GM13977 (cell line): ENCODE measurements at places on chromosomes 1 and 21.

- DNase-seq: peak; percentile 82
Measured at GRCh38 chr1:5915587-5916571, 76.3 kb downstream of the NPHP4 start.

- DNase-seq: no peak
Measured at GRCh38 chr1:231274119-231274825, 33.3 kb downstream of the GNPAT start.

- DNase-seq: no peak
Measured at GRCh38 chr1:210978974-210979354, 155.0 kb downstream of the KCNH1 start.

GRCh38 chr1:3093898-3094626 lies 25.1 kb downstream of the PRDM16 start:
- no peak for DNase-seq

DNA sequence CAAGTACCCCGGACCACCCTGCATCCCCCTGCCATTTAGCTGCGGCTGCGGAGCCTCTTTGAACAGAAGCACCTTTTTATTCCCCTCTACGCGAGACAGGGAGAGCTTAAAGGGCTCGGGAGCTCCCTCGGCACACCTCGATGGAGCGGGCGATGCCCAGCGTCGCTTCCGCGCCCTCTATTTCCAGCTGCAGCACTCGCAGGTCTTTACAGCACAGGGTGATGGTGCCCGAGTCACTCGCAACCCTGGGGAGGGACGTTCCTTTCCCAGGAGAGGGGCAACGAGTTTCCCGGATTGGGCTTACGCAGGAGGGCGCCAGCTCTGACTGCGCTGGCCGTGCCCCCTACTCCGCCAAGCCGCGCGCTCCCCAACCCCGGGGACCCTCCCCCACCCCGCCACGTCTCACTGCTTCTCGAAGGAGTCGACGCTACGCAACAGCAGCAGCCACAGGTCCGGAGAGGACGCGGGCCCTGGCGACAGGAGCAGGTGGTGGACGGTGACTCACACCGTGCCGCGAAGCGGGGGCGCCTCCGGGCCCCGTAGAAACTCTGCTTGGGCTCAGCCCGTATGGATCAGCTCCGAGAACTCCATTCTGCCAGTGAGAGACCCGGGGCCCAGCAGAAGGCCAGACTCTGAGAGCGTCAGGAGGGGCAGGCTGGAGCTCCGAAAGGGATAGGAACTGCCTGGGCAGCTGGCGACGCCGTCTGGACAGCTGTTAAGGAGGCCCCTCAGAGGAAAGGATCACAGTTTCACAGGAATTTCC lies 5.8 kb upstream of the FAM167B start:
- DNase-seq: peak; percentile 70

DNA sequence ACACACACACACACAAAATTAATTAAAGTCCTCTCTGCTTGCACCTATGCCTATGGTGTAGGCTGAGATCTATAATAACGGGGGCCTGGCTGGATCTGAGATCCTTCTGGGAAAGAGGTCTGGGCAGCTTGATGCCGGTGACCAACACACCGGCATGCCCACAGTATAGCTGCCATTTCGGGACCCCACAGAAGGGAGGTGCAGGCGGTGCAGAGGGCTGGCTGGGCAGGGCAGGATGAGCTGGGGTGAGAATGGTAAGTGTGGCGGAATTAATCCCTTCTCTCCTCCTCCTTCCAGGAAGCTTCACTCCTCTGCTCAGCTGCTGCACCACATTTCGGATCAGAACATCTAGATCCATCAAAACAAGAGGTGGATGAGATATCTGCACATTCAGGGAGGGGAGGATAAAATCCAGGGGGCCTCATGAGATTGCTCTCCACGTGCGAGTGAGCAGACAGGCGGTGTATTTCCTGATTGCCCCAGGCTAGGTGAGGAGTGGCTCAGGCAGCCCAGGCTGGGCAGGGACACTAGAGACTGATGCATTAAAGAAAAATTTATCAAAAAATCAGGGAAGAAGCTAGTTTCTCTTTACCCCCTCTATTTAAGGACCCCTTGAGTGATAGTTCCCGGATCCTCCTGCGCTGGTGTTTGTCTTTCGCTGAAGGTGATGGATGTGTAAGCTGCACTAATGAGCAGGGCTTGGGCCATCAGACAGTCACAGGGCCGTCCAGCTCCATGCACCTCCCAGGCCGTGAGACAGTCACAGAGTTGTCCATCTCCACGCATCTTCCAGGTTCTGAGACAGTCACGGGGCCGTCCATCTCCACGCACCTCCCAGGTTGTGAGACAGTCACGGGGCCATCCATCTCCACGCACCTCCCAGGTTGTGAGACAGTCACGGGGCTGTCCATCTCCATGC lies 449.9 kb downstream of the PTPRU start:
- DNase-seq: no peak

DNA sequence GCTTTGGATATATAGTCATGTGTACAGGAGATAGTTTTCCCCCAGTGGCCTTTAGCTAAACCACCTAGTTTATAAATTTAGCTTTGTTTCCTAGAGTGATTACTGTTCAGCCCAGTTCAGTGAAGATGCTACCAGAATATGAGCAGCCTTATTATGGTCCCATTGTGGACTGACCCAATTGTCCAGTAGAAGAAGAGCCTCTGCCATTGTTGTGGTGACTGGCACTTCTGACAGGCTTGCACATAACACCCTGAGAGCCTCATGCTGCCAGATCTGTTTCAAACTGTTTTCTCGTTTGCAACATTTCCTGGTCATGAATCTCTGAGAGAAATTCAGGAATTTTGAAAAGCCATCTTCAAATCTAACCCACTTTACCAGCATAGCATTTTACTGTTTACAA lies 20.6 kb downstream of the KPNA6 start:
- no peak for DNase-seq

DNA sequence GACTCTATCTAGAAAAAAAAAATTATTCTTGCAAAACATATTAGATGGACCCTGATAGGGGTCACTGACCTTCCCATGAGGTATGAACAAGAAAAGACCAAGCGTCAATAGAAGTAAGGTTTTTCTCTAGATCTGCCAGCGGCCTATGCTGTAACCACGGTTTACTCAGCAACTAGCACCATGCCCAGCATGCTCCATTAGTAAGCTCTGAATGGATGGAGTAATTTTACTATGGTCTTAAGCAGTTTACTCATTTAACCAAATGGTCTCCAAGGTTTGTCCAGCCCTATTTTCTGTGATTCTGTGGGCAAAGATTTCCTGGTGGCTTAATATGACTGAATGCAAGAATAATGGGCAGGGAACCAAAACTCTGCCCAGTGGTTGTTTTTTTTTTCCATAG lies 113.9 kb downstream of the ADSS2 start:
- DNase-seq: no peak

- DNase-seq: peak; percentile 53
Measured at GRCh38 chr1:77282187-77282865, 507 bp downstream of the AK5 start.

GRCh38 chr21:35503671-35504070 lies 454.6 kb upstream of the RUNX1 start:
- DNase-seq: no peak

GRCh38 chr1:221157026-221157761 lies 278.0 kb downstream of the HLX start:
- DNase-seq: peak; percentile 26

DNA sequence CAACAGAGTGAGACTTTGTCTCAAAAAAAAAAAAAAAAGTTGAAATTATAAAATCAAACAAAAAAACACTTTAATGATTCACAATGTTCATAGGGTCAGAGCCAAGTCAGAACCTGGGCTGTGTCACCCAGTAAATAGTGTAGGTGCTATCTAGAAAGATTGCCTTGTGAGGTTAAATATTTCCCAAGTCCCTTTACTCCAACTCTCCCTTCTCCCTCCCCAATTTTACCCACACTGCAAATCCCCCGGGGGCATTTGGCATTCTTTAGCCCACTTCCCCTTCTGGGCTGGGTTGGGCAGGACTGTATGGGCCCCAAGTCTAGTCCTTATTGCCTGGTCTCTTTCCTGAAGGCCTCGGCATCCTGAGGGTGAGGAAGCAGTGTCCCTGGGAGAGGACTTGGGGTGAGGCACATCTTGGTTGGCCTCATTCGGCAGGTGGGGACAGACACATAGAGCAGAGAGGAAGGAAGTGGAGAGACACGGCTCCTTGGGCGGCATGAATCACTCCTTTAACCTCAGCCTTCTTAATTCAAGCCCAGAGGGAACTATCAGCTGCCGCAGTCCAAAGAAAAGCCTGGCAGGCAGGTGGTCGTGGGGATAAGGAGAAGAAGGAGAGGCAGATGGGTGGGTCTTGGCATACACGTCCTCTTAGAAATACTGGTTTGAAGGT lies 8.2 kb downstream of the ADORA1 start:
- DNase-seq: no peak

- DNase-seq: no peak
Measured at GRCh38 chr1:222373831-222374602, 173.9 kb downstream of the HHIPL2 start.

- no peak for DNase-seq
Measured at GRCh38 chr21:25907573-25908275, 173.0 kb downstream of the GABPA start.

GRCh38 chr1:47965816-47966215 lies 31.4 kb downstream of the TRABD2B start:
- no peak for DNase-seq

DNA sequence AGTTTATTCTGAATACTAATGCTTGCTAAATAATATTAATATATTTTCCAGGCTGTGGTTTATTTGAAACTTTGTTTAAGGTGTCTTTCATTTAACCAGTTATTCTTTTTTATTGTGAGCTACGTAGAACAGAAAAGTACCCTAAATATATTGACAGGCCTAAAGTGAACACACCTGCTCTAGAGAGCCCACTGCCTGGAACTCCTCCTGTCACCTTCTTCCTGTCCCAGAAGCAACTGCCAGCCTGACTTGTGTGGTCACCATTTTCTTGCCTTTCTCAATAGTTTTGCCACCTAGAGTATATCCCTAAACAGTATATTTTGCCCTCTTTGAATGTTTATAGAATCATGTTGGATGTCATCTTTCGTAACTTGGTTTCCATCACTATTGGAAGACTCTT lies 48.5 kb downstream of the SCCPDH start:
- DNase-seq: no peak

GRCh38 chr1:228785366-228786330 lies 50.4 kb downstream of the RHOU start:
- no peak for DNase-seq

DNA sequence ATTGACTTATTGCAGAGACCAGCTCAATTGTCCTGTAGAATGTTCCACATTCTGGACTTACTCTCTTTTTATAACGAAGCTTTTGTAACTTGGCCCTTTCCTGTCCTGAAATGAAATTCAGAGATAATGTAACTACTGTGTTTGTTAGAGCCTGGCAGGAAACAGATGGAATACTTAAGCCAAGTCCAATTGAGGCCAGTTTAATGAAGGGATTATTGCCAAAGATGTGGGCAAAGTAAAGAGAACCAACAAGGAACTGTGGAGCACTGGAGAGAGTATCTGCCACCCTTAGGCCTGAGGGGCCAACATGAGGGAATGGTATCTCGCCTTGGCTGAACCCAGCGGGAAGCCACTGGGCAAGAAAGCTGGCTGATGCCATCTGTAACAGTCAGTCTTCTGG lies 32.9 kb downstream of the MFSD2A start:
- DNase-seq: no peak

- DNase-seq: no peak
Measured at GRCh38 chr1:198528364-198528763, 12.1 kb downstream of the ATP6V1G3 start.

- no peak for DNase-seq
Measured at GRCh38 chr1:151759241-151759640, 4.1 kb downstream of the MRPL9 start.

- no peak for DNase-seq
Measured at GRCh38 chr1:5493851-5494311, 498.3 kb downstream of the NPHP4 start.

- DNase-seq: no peak
Measured at GRCh38 chr21:41964171-41964570, 10.4 kb upstream of the C2CD2 start.

- DNase-seq: no peak
Measured at GRCh38 chr1:174269989-174270651, 110.8 kb downstream of the RABGAP1L start.

DNA sequence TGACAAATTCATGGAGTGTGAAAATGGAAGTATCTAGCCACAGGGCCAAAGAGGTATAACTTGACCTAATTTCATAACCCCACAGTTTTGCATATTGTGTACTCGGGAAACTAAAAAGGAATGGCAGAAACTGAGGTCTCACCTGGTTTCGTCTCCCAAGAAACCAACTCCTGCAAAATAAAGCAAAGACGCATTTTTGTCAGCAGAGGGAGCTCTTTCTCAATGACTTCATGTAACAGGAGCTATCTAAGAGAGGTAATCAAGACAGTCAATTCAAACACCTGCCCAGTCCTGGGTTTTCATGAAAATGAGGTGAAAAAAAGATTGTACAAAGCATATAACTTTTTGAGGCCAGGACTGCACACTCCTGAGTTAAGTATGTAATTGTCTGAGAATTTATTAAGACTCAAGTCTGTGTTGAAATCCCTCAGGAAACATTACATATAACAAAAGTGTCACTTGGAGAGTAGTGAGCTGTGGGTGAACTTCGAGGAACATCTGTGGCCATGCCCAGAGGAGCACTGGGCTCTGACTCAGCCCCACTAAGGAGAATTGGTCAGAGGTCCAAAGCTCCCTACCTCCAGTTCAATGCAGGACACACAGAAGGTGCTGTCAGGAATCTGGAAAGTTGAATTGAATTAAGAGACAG lies 17.6 kb downstream of the FCRL4 start:
- DNase-seq: peak; percentile 43

DNA sequence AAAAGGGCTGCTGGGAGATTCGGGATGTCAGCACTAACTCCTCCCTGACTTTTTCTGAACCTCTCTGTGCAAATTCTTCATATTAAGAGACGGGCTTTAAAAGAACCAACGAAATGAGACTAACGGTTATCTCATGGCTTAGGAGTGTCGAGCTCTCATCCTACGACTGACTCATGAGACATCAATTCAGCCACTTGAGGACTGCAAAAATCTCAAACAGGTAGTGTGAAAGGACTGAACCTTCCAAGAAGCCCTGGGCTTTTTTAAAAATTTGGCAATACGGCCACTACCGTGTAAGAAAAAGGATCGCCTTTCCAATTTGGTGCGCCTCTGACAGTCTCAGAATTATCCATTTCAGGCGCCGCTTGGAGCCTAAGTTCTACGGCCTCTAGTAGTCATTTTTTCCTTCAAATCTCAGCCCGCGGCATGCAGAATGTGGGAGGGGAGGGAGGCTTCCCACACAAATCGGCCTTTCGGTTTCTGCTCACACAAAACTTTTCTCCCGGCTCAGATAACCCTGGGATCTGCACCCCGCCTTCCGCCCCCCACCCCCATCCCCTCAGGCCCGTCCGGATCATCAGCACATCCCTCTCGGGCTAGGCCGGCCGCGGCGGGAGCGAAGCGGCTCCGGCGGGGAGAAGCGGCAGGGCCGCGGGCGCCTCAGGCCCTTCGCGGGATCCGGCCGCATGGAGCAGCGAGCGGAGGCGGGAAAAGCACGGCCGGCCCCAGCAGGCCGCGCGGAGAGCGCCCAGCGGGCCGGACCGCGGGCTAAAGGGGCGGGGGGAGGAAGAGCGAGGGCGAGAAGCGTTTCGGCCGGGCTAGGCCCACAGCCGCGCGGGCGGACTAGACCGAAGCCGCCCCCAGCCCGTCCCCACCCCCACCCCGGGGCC lies 618 bp downstream of the HNRNPR start:
- peak; percentile 49 for DNase-seq
